ENCODE measurements at places on chromosomes 6 and 20.

- no peak for DNase-seq
Observed at GRCh38 chr20:37920679-37921322, 17.9 kb downstream of the VSTM2L start.

DNA sequence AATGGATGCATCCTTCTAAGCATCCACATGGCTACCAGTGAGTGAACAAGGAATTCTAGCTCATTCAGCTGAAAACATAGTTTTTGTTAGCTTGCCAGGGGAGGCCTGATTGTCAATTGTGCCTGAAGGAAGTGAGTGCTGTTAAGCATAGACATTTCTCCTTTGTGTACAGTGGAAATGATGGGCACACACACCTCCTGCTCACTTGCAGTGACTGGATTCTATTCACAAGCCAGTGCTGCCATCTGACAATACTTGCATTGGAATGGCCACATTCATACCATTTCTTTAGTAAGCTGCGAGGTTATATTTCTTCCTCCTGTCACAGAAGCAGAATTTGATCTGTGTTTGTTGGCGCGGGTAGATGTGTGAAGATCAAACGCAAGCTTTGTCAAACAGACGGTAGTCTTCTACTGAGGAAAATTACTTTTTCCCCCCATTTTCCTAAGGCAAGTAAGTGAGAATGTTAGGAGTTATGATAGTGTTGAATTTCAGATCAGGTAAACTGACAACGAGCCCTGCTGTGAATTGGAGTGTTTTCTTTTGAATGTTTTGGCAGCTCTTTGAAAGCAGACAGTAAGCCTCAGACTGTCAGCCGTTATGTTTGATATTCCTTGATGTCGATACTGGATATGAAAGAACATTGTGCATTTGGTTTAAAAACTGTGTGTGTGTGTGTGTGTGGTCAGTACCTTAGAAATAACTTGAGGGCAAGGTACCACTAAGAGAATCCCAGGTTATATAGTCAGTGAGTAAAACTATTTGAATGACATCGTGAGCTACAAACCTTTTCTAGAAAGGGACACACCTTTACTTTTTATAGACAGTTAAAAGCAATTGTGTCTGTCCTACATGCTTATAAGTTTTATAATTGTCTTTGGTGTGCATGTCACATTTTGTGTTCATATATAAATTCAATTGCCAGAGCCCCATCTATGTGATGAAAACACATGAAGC lies 84.2 kb upstream of the BMP2 start:
- no peak for DNase-seq

DNA sequence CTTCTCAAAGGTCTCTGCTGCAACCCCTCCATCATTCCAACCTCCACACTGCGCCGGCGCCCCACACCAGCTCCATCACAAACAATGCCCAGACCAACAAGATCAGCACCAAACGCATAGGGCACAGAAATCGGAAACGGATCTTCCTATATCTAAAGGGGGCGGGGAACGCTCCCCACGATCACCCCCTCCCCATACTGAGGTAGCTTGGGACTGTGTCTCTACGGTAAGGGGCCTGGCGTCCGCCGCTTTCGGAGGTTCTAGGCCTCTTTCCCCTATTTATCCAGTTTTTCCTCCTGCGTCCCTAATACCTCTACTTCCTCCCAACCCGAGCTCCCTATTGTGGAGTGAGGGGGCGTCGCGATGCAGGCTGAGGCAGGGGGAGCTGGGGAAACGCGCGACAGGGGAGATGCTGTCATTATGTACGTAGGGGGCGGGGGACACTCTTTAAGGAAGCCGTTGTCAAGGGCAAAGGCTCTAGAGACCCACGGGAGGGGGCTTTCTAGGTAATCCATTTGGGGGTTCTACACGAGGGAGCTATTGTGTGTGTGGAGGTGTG lies 909 bp downstream of the DNAAF9 start:
- DNase-seq: no peak

- no peak for DNase-seq
Observed at GRCh38 chr6:34044945-34045595, 100.8 kb downstream of the GRM4 start.

- no peak for DNase-seq
Observed at GRCh38 chr6:116381000-116381399, 10.3 kb downstream of the DSE start.

DNA sequence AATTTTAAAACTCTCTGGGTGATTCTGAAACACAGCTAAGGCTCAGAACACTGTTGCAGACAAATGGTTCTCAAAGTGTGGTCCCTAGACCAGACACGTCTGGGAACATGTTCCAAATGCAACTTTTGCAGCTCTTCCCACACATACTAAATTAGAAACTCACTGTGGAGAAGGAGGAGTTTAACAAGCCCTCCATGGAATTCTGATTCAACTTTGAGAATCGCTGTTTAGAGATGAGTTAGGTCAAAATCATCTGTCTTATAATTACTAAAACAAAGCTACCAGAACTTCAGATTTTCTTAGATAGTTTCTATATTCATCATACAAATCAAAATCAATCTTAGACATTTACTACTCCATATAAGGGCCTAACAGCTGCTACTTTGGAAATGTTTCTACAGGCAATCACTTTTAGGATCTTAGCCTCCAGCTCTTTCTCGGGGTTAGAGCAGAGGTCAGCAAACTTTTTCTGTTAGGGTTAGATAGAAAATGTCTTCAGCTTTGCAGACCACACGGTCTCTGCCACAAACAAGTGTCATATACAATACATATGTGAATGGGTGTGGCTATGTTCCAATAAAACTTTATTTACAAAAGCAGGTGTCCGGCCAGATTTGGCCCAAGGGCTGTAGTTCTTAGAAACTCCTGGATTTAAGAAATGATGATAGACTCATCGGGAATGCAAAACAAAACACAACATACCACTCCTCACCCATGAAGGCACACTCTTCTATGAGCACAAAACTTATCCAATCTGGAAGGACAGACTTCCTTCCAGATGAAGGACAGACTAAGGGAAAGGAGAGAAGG lies 50.0 kb upstream of the ARHGAP18 start:
- DNase-seq: no peak

- DNase-seq: no peak
Observed at GRCh38 chr6:20577173-20577688, 43.0 kb downstream of the CDKAL1 start.

GRCh38 chr6:35230498-35230897 lies 16.7 kb downstream of the SCUBE3 start:
- DNase-seq: no peak

GRCh38 chr6:77987035-77987384 lies 334.2 kb downstream of the MEI4 start:
- DNase-seq: no peak

DNA sequence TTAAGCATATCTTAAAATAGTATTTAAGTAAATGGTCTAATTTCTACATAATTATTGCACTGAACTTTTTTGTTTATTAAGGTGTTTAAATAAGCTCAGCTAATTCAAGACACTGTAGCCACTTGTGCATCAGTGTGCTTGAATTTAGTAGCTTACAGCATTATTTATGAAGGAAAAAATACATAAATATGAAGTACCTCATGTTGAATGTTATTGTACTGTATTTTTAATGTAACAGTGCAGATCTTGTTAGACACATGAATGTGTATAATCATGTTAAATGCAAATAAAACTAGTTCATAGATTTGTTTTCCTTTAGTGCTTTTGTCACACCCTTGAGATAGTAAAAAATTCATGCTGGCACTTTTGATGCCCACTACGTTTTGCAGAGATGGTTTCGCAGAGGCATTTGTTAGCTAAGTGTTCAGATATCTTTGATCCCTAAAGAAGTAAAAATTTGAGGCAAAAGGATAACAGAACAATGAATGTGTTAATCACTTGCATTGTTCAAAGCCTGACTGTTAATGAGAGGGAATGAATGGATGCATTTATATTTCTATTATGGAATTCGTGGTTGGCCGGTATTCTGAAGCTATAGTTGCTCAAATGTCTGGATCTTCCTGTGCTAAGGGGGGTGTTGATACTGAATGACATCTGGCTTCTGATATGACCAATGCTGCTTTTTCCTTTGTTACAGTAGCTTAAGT lies 8.8 kb downstream of the BTBD3 start:
- no peak for DNase-seq

- no peak for DNase-seq
Observed at GRCh38 chr6:156884306-156884705, 107.1 kb downstream of the ARID1B start.

GRCh38 chr6:42932412-42932811 lies 3.1 kb downstream of the CNPY3 start:
- DNase-seq: no peak

DNA sequence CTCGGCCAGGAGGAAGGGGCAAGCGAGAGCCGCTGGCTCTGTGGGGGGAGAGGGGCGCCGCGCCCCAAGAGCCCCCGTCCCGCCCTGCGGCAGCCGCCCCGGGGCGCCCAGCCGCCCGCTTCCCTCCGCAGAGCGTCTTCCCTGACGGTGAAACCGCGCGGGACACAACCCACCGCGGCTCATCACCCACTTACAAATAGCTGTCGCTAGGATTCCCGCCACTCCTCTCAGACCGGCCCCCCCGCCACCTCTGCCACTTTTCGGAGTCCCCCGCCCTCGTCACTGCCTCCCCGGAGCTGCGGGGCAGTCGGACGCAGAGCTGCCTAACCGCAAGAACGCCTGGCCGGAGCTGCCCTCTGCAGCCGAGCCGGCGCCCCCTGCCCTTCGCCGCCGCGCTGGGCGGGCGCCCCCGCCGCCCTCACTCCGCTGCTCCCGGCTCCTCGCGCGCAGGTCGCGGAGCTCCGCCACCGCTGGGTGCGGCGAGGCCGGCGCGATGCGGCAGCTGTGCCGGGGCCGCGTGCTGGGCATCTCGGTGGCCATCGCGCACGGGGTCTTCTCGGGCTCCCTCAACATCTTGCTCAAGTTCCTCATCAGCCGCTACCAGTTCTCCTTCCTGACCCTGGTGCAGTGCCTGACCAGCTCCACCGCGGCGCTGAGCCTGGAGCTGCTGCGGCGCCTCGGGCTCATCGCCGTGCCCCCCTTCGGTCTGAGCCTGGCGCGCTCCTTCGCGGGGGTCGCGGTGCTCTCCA lies at the start of gene SLC35D3:
Gene SLC35D3, plus strand, starts transcription at position 366 of the 749 bp plus-strand sequence. Its CDS starts 128 bp downstream, at position 494.
- DNase-seq: no peak

- DNase-seq: no peak
Observed at GRCh38 chr6:3325210-3325609, 66.5 kb downstream of the PSMG4 start.

- no peak for DNase-seq
Observed at GRCh38 chr6:125888989-125889656, 67.4 kb upstream of the HINT3 start.

- no peak for DNase-seq
Observed at GRCh38 chr20:60071965-60072364, 113.7 kb downstream of the CDH26 start.

GRCh38 chr20:8161264-8162071 lies 29.4 kb downstream of the PLCB1 start:
- no peak for DNase-seq

GRCh38 chr6:42533794-42534193 lies 30.0 kb upstream of the UBR2 start:
- DNase-seq: no peak

GRCh38 chr6:42239333-42239732 lies 21.7 kb upstream of the MRPS10 start:
- DNase-seq: no peak

GRCh38 chr20:4227085-4227821 lies 211.9 kb upstream of the RNF24 start:
- DNase-seq: no peak

DNA sequence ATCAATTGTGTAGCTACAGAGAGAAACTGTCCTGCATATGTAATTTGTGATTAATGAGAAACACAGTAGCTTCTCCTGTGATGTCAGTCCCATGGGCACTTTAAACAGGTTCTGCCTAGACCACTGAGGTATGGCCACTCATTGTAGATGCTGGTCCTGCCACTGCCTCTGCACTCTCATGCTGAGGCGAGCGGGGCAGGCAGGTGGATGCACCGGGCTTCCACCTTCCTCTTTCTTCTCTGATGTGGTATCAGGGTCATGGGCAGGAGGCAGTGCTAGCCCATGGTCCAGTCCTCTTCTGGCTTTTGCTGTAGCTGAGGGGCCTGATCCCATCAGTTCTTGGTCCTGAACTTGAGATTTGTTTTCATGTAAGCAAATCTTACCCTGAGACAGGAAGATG lies 58.7 kb downstream of the ADGB start:
- DNase-seq: no peak

GRCh38 chr20:1805161-1805581 lies 90.0 kb upstream of the SIRPA start:
- DNase-seq: peak; percentile 82

GRCh38 chr6:21023210-21023609 lies 489.0 kb downstream of the CDKAL1 start:
- DNase-seq: no peak

GRCh38 chr6:123763904-123764303 lies 39.8 kb upstream of the NKAIN2 start:
- no peak for DNase-seq

- no peak for DNase-seq
Observed at GRCh38 chr6:46850792-46851191, 57.6 kb downstream of the MEP1A start.

DNA sequence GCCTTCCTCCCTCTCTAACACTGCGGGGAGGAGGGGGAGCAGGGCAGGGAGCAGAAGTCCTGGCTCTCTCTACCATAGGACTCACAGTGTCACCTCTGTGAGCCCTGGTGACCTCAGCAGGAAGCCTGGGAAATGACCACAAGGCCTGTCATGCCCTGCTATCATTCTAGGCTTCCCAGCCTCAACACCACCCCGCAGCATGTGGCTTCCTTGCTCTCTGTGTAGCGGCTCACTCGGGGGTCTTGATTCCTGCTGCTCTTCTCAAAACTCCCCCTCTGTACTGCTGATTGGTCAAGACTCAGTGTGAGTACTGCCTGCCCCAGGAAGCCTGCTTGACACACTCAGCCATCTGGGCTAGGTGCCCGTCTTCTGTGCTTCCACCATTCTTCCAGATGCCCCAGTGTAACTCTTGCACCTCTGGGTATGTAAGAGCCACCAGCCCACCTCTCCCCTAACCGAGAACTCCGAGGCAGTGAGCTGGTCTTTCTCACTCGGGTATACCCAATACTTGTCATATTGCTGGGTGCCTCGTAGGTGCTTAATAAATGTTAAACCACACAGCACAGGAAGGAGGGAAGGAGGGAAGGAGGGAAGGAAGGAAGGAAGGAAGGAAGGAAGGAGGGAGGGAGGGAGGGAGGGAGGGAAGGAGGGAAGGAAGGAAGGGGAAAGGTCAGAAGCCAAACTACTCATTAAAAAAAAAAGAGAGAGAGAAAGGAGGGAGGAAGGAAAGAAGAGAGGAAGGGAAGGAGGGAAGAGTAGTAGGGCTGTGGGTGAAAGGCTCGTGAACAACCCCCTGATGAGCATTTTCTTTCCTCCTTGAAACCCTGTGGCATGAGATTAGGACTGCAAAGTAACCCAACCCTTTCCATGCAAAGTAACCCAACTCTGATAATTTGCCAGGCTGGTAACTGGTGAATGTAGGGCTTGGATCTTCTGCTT lies 5.0 kb downstream of the MDFI start:
- DNase-seq: no peak

DNA sequence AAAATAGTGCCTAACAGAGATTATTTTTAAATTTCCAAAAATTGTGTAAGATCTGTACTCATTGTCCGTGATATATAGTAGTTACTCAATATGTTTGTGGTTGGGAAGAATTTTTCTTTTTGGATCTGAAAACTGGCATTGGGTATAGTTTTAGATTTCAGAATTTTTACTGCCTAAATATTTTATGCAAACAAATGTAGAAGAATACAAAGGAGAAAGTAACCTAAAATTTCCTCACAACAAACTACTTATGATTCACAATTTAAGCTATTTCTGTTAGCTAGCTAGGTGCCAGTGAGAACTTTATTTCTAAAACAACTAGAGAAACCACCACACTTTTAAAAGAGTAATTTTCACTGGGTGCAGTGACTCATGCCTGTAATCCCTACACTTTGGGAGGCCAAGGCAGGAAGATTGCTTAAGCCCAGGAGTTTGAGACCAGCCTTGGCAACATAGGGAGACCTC lies 38.8 kb downstream of the SESN1 start:
- DNase-seq: no peak

GRCh38 chr6:69813508-69813907 lies 16.7 kb upstream of the LMBRD1 start:
- DNase-seq: no peak

All from vagina (tissue), 2 donors.